ENCODE measurements at places on chromosomes 1 and 21.

GRCh38 chr1:41504114-41505035, 19.9 kb upstream of the EDN2 start:
- DNase-seq: no peak

DNA sequence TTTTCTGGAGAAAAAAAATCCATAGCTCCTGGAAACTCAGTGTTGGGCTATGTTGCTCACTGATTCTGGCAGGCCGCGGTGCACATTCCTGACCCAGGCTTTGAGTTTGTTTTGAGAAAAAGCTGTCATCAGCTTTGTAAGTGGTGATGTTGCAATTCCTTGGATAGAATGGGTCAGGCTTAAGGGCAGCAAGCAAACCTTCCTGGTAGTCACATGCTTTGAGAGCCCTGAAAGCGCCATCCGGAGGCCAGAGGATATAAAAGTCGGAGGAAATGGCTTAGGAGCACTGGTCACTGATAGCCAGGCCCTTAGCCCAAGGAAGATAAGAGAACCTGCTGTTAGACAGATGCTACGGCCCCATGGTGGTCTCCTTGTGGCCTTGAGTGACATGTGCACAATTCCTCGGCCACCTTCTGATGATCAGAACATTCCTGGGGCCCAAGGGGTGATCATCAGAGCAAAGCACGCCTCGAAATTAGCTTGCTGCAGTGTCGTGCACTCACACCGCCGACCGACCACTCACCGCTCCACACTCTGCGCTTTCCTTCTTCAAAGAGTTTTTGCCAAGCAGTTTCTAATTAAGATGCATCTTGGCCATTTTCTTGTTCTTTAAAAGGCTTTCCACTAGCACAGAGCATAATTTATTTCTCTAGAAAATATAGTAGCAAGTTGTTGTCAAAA, 78.6 kb downstream of the MAN1C1 start:
- no peak for DNase-seq

DNA sequence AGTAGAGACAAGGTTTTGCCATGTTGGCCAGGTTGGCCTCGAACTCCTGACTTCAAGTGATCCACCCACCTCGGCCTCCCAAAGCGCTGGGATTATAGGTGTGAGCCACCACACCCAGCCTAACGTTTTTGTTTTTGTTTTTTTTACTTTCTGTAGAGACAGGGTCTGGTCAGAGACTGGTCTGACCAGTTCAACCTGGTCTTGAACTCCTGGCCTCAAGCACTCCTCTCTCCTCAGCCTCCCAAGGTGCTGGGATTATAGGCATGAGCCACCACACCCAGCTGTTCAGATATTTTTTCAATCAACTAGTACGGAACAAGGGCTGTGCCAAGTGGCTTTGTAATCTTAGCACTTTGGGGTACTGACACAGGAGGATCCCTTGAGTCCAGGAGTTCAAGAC, 209.5 kb downstream of the RERE start:
- DNase-seq: no peak

GRCh38 chr1:54016343-54017282, 1.4 kb downstream of the LDLRAD1 start:
- DNase-seq: no peak

GRCh38 chr1:89610457-89611011, 22.4 kb upstream of the LRRC8C start:
- no peak for DNase-seq
